ENCODE measurements at places on chromosomes 11 and 22.
A peak's percentile ranks its signal among the peaks of the same experiment; 100 is the strongest.

GRCh38 chr11:75189108-75189507 is 38.2 kb downstream of the SLCO2B1 start:
- DNase-seq, result no peak

DNA sequence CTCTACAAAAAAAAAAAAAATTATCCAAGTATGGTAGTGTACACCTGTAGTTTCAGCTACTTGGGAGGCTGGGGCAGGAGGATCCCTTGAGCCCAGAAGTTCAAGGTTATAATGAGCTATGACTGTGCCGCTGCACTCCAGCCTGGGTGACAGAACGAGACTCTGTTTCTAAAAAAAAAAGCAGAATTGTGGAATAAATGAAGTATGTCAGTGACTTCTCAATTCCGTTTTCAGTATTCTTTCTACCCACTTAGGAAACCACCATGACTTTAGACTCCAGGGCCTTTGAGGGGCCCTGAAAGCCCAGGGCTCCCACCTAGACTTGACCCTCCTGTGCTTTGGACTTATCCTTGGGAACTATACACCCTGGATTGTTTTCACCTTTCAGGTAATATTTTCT is 6.5 kb upstream of the NUP160 start:
- DNase-seq, result no peak

- DNase-seq, result peak; percentile 80
These were observed at the start of gene SPINDOC for GRCh38 chr11:63813035-63813562. SPINDOC (plus strand) TSS chr11:63813456; CDS start chr11:63813687, 231 bp downstream.

DNA sequence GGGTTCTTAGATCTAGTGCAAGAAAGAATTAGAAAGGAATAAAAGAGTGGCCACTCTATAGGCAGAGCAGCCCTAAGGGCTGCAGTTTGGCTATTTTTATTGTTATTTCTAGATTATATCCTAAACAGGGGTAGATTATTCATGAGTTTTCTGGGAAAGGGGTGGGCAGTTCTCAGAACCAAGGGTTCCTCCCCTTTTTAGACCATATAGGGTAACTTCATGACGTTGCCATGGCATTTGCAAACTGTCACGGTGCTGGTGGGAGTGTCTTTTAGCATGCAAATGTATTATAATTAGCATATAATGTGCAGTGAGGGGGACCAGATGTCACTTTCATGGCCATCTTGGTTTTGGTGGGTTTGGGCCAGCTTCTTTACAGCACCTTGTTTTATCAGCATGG is 44.6 kb downstream of the METTL15 start:
- no peak for DNase-seq

- DNase-seq, result no peak
These were observed 114.1 kb downstream of the STIM1 start for GRCh38 chr11:3969613-3970012.

DNA sequence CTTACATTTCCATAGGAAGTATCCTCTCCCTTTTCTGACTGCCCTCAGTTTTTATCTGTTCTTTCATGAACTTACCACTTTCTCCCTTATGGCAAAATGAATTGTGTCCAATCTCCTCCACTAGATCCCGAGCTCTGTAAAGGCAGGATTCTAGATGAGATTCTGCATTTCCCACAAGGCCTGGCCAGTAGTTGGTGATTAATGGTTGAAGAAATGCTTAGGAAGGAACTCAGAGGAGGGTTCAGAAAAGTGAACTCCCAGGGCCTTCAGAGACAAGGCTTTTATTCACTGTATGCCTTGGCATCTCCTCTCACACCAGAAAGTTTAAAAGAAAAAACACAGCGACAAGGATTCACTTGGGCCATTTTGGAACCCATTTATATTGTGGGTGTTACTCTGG is 66.2 kb downstream of the CCDC81 start:
- DNase-seq, result no peak

DNA sequence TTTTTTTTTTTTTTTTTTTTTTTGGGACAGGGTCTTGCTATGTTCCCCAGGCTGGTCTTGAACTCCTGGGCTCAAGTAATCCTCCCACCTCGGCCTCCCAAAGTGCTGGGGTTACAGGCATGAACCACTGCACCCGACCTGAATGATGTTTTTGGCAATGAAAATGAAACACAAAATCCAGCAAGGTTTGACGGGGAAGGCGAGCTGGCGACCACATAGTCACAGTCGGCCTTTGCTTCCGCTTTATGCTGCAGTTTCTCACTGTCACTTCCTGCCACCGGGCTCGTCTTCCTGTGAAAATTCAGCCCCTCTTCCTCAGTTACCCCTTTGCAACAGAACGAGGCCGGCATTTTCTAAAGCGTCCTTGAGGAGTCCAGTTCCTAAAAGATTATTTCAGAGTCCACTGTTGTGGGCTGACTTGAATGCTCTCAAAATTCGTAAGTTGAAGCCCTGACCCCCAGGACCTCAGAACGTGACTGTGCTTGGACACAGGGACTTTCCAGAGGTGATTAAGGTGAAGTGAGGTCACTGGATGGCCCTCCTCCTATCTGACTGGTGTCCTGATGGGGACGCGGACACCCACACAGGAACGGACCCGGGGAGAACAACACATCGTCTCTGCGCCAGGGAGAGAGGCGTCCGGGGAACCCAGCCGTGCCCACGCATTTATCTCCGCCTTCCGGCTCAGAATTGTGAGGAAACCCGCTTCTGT is 2.9 kb upstream of the BID start:
- DNase-seq, result no peak

- no peak for DNase-seq
These were observed 31.8 kb downstream of the FAM118A start for GRCh38 chr22:45341498-45341897.

DNA sequence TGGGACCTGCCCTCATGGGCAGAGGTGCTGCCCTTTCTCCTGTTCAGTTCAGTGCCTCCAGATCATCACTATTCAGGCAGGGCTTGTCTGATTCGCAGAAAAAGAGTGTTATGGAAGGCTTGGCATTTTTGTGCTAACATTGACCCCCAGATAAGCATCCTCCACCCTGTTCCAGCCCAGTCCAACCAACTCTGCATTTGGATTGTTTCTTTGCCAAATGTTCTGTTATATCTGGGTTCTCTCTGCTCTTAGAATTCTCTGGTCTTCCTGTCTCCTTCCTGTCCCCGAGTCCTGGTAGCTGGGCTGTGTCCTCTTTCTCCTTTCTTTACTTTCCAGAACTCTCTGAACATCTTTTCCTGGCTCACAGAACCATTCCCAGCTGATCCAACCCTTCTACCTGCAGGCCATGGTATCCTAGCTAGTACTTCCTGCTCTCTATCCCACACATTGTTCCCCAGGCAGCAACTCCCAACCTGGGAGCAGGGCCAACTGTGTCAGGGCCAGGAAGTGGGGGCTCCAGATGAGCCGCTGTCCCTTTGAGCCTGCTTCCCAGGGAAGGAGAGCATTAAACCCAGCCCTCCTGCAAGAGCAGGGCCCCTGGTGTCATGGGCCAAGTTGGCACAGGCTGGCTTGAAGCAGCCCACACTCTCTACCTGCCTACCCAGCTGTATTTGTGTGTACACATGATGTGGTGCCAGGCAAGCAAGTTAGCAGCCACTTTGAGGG is 280.7 kb upstream of the CADM1 start:
- DNase-seq, result peak; percentile 4

GRCh38 chr11:112760396-112761059 is 200.7 kb upstream of the NCAM1 start:
- DNase-seq, result no peak

DNA sequence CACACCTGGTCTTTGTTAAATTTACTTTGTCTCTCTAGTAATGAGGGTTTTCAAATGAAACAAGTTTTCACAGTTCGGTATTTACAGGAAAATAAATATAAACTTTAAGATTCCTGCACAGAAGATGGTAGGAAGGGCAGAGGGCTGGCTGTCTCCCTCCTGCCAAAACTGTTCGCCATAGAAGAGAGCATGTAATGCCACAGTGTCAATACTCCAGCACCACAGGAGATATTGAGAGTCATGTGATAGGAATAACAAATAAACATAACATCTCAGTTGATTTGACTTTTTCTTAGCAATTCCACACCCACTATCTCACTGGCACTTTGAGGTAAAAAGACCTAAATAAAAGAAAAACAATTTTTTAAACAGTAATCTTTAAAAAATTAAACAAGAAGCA is 100.9 kb downstream of the MRTFA start:
- no peak for DNase-seq

GRCh38 chr11:32831221-32831620 is 1.5 kb downstream of the PRRG4 start:
- DNase-seq, result no peak

DNA sequence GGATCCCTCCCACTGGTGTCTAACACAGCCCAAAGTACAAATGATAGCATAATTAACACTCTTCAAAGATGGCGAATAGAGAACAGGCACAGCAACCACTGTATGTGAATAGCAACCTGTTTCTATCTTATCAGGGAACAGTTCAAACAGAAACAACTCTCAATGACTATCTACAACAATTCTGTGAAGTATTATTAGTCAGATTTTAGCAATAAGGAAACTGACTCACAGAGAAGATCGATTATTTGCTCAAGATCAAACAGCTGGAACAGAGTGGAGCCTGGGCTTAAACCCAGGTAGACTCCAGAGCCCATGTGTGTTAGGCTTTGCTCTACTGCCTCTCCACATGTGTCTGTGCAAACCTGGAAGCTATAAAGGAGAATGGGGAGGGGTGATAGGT is 88.7 kb downstream of the C11orf58 start:
- no peak for DNase-seq

GRCh38 chr11:122022646-122023045 is 93.4 kb downstream of the BLID start:
- DNase-seq, result no peak

DNA sequence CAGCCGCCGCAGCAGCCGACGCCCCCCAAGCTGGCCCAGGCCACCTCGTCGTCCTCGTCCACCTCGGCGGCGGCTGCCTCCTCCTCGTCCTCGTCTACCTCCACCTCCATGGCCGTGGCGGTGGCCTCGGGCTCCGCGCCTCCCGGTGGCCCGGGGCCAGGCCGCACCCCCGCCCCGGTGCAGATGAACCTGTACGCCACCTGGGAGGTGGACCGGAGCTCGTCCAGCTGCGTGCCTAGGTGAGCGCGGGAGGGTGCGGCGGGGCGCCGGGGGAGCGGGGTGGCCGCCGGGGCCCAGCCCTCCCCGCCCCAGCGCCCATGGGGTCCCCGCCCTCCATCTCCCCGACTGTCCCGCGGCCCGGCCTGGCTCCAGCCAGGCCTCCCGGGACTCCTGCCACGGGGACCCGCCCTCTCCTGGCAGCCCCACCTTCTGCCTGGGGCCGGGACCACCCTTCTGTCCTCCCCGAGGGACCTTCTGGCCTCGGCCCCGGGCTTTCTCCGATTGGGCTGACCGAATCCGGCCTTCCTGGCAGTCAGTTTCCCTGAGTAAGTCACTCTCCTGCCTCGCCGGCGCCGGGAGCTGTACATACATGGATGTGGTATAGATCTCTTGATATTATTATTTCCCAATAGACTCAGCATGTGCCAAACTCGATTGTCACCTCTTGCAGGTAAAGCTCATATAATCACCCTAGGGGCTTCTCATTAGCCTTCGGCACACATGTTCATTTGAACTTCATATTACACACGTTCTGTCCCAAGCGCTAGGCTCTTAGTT is 720 bp downstream of the PACS1 start:
- DNase-seq, result peak; percentile 41

DNA sequence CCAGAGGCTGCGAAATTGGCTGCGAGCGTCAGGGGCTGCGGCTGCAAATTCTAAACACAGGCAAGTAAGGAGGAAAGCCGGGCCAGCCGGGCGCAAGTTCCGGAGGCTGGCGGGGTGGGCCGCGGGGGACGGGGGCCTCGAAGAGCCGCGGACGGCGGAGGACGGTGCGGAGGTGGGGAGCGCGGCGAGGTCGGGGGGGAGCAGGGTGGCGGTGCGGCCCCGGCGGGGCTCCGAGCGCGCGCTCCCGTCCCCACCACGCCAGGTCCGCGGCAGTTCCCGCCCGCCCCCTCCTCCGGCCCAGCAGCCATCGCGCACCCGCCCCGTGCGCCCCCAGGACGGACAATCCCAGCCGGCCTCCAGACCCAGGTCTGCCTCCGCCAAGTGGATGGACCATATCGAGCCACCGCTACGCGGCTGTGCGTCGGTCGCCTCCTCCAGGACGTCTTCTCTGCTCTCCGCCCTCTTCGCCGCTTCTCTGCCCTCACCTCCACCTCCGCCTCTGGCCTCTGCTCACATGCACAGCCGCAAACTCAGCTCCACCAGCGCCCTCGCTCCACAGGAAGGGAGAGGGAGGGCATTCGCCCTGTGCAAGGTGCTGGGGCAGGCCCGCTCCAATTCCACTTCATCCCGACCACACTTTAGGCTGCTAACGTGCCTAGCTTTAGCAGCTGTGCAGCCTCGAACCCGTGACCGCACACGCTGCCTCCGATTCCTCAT is 7.2 kb downstream of the ELFN2 start:
- no peak for DNase-seq

GRCh38 chr11:44112091-44112821 is 16.8 kb downstream of the EXT2 start:
- peak; percentile 74 for DNase-seq

GRCh38 chr11:121163658-121164308 is 62.7 kb downstream of the TECTA start:
- no peak for DNase-seq

DNA sequence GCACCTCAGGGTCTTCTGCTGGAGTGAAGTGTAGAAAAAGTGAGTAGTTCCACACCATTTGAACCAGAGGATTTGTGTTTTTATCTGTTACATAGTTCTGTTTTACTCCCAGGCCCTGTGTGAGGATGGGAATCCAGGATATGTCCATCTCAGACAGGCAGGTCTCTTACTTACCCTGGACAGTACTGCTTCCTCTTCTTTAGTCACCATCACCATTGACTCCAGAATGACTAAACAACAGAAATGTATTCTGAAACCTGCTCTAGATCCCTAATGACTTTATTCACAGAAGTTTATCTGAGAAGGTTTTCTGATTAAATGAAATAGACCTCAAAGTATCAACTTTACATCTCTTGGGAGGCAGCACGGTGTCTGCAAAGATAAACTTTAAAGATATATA is 33.6 kb downstream of the CYP2R1 start:
- DNase-seq, result no peak

DNA sequence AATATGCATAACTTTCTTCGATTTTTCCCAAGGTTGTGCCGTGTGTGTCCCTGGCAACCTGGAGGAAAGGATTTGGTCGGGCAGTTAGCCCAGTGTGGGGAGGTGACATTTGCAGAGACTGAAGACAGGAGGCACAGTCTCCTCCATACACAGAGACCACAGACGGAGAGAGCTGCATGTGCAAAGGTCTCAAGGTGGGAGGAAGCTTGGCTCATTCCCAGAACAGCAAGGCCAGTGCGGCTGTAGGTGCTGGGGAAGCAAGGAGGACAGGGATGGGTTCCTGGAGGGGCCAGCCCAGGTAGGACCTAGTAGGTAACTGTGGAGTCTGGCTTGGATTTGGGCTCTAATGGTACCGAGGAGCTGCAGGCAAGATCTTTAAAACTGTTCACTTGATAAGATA is 20.7 kb upstream of the CPT1A start:
- DNase-seq, result no peak

- no peak for DNase-seq
These were observed 142.3 kb downstream of the NXPE2 start for GRCh38 chr11:114820621-114821020.

- peak; percentile 38 for DNase-seq
These were observed 119.0 kb upstream of the TP53AIP1 start for GRCh38 chr11:129061492-129062230.
